ENCODE measurements at places on chromosomes 4 and X.

- no peak for DNase-seq
Measured at GRCh38 chr4:149175549-149175948, 640.1 kb downstream of the IQCM start.

- DNase-seq: no peak
Measured at GRCh38 chr4:20629186-20630106, 70.8 kb upstream of the PACRGL start.

DNA sequence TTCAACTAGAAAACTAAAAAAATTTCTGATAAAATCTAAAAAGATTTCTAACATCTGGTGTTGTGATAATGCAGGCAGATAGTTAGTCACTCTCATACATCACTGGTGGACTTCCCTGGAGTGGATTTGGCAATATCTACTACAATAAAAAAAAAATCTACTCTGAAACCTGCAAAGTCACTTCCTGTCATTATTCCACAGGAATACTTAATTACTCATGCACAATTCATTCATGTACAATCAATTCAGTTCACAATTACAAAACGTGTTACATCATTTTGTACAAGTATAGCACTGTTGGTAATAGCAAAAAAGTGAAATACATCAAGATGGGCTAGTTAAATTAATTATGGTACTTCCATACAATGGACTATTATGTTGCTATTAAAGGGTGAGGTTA lies 16.5 kb upstream of the RHOH start:
- DNase-seq: no peak

DNA sequence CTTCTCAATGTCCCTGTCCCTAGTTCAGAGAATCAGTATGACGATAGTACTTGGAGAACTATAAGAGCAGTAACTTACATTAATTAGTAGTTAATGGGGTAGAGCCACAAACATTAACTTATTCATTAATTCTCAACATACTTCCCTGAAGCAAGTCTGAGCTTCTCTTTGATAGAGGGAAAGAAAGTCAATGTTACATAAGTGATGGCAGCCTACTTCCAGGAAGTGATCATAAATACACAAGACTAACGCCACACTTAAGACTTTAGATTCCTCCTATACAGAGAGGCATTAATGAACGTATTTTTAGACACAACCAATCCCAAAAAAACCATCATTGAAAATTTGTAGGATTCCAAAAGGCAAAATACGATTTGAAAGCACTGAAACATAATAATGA lies 33.8 kb downstream of the TSPAN5 start:
- DNase-seq: no peak

- DNase-seq: no peak
Measured at GRCh38 chr4:84877051-84877833, 89.2 kb downstream of the WDFY3 start.

- no peak for DNase-seq
Measured at GRCh38 chrX:107849747-107850421, 24.2 kb downstream of the MID2 start.

GRCh38 chrX:38375891-38376290 lies 23.5 kb downstream of the OTC start:
- DNase-seq: no peak

DNA sequence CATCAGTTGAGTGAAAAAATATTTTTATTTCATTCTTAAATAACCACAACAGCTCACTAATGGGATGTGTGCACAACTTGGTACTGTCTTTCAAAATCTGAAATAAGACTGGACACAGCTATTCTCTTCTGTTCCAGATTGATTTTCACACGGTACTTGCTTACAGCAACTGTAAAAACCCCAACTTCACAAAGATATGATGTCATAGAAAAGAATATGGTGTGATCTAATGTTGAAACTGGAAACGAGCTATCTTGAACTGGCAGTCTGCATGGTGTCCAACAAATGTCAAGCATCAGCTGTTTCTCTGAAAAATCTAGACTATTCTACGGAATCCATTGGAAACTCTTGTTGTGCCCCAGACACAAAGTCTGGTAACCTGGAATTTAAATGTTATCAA lies 14.7 kb downstream of the HELQ start:
- no peak for DNase-seq

DNA sequence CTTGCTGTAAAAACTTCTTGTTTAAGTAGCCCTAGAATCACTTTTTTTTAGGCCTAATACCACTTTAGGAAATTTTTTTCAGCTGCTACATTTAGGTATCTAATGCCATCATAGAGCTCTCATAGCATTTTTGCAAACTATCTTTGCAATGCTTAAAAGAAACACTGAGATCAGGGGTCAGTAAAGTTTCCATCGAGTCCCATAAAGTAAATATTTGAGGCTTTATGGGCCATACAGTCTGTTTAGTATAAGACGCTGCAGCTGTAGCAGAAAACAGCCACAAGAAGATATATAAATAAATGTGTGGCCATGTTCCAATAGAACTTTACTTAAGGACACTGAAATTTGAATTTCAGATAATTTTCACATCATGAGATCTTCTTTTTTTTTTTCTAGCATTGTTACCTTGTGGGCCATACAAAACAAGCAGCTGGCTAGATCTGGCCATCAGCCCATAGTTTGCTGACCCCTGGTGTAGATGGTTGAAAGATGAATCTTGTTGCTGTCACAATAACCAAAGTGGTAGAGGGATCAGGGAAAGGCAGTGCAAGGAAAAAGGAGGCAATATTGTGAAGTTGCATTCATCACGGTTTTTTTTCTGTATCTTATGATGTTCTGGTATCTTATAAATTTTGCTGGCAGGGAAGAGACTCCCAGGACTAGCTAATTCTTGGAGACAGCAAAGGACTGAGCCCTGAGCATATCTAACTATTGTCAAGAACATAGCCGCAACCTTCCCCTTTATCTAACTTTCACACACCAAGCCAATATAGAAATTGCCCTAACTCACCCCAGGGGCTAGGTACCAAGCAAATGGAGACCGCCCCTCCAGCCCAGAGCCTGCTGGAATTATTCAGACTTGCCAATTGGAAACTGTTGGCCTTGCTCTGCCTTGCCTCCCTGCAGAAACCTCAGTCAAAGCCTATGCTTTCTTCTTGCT lies 46.6 kb downstream of the RASGEF1B start:
- DNase-seq: no peak

DNA sequence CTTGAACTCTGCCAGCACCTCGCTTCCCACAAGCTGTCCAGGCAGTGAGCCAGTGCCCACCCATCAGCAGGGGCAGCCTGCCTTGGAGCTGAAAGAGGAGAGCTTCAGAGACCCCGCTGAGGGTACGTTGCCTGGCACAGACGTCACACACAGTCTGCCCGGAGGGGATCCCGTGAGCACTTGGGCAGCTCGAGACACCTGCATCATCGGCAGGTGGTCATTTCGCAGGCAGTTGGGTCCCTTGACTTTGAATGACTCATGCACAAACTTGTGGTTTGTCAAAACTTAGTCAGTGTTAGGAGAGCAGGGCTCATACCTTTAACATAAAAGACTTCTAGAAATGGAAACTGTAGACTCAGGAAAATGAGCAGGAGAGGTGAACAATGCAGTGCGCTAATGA lies 9.9 kb downstream of the TACC3 start:
- DNase-seq: no peak

DNA sequence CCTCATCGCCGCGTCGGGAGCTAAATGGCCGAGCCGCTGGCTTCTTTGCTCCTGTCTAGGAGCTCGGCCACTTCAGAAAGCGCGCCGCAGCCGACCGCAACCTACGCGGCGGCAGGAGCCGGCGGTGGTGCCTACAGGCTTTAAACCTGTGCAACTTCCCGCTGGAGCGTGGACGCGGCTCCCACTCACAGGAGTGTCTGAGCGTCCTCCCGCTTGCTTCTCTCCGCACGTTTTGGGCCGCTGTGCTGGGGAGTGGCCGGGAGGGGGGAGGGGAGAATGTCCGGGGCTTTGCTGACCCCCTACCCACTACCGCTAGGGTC lies 1.0 kb downstream of the NHSL2 start:
- no peak for DNase-seq

DNA sequence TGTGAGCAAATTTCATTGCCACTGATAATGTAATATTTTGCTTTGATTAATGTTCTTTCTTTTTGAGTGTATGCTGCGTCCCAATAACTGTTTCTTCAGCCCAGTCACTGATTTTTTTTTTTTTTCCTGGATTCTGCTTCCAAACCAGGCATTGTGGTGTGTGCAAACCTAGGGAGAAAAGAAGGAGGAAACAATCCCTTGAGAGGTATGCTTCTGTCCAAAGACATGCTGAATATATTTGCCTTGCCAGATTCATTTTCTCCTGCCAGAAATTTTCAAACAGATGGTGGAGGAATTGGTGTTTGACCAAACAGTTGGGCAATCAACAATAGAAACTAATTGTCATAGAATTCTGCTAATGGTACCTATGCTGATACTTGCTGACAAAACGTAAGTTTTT lies 753.6 kb downstream of the RPA4 start:
- DNase-seq: no peak

DNA sequence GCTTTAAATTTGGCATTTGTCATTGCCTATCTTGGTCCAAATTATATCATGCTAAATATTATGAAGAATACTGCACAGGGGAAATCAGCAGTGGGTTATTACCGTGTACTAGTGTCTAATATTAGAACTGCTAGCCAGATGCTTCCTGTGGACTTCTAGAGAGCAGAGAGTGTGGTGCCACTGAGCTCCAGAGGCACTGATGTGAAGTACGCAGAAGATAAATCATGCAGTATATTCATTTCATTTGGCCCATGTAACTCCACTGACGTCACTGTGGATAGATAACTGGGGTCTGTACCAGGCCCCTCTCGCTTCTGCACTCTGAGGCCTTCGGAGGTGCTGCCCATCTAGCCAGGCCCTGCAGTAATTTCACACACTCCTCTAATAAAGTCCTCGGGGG lies 80.0 kb downstream of the ALPK1 start:
- no peak for DNase-seq

DNA sequence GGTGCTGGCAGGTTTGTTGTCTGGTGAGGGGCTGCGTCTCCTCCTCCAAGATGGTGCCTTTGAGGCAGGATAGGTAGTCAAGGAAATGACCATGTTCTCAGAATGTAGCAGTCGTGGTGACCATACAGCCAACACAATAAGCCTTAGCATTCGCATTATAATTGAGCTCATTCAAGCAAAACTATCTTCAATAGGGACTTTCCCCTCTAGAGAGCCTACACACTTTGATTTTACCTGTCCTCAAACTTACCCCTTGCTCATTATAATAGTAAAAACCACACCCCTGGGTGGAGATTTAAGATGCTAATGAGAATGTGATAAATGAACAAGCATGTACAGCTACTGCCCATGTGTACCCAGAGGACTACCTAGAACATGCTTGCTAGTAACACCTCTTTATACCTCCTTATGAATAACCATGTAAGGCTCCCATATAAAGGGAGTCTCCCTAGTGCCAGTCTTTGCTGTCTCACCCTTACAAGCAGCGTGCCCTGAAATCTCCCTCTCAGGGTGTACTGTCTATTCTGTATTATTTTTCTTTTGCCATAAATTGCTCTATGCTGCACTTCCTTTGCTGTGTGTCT lies 48.2 kb downstream of the FGFBP1 start:
- no peak for DNase-seq

DNA sequence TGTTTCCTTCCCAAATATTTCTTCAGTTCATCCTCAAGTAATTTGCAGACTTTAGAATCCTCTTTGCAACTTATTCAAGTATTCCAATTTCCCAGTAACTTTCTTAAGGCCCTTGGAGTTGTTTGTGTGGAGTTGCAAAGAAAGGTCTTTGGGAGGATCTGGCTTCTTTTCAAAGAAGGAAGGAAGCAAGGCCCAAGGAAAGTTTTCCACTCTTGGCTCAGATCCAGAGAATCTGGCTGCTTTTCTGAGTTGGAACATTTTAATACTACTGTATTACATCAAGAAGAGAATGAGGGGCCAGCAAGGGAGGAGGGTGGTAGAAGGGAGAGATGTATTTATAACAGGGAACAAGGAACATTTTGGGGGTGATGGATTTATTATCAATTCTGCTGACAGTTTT lies 10.5 kb downstream of the CDX4 start:
- DNase-seq: no peak

DNA sequence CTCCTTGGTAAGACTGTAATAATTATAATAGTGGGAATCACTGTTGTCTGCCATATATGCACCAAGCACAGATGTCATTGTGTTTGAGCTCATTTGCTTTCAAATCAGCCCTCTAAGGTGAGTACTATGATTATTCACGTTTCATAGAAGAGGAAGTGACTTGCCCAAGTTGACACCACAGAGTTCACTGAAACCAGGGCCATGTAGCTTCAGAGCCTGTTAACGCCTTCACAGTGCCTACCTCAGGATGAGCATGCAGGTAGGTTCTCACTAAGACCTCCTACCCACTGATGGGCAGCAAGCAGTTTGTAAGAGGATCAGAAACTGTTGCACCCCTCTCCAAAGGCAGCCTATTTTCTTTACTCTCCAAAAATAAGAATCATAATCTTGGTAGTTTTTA lies 27.4 kb downstream of the TMPRSS11A start:
- DNase-seq: no peak

DNA sequence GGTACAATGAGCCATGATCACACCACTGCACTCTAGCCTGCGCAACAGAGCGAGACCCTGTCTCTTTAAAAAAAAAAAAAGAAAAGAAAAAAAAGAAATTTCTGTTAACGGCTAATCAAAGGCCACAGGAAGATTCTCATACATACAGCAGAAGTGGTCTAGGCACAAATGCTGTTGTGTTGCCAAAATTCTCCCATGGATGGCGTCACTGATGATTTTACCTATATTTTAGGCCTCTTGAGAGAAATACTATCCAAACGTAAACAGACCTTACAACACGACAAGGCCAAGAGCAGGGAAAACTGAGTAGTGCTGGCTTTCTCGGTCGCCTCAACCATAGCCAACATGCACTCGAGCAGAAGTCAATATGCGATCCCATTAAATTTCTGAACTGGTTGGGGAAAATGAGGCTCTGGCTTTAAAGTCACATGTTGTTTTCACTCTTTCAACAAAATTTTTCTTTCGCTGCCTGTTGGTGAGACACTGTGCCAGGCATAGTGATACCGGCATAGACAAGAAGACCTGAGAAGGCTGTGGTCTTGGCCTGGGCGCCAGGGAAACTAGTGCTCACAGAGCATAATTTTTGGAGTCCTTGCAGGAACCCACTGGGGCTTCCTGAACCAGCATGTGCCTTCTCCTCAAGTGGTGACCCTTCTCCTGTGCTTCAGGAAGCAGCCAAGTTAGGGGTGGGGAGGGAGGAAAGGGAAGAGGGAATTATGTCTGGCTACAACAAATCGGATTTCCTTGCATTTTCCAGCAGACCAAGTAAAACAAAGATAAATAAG lies 20.6 kb downstream of the SH3KBP1 start:
- DNase-seq: no peak

GRCh38 chr4:87416965-87417364 lies 5.4 kb upstream of the NUDT9 start:
- no peak for DNase-seq

Measured in stimulated activated CD4-positive, alpha-beta T cell treated with anti-CD3 and anti-CD28 coated beads, Interleukin-1b, Interleukin-23, amount 100 ng/mL, for 24 hours (primary cell).